IMR-90 (cell line): ENCODE measurements at places on chromosomes 4 and X. TPM values are rescaled to one million over a fixed set of nuclear protein-coding genes. Genes with fewer than 3 reads are reported as not detected.

The SLITRK4 gene
- not detected in 2 replicates for total RNA-seq

The BGN gene
- total RNA-seq = 10.0 and 11.3 TPM in 2 replicates

The GYG2 gene
- total RNA-seq = 9.2 and 13.1 TPM in 2 replicates

- peak; percentile 5 for DNase-seq
These were observed 6.3 kb upstream of the ADGRA3 start for GRCh38 chr4:22522206-22522605.

DNA sequence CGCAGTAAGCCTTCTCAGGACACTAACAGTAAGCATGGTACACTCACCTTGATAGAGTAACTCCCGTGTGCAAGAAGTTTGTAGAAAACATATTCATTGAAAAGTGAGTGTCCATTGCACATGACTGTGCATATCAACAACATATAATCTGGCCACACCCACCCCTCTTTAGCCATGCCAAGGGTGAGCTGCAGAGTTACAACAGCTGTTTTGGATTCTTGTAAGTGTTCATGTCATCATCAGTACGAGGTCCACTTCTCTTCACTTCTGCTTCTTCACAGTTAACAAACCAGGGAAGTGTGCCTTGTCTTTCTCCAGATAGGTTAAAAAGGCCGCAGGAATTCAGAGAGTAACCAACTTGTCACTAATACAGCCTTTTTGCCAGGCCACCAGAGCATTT lies 116.6 kb downstream of the IRF2 start:
- DNase-seq = no peak

DNA sequence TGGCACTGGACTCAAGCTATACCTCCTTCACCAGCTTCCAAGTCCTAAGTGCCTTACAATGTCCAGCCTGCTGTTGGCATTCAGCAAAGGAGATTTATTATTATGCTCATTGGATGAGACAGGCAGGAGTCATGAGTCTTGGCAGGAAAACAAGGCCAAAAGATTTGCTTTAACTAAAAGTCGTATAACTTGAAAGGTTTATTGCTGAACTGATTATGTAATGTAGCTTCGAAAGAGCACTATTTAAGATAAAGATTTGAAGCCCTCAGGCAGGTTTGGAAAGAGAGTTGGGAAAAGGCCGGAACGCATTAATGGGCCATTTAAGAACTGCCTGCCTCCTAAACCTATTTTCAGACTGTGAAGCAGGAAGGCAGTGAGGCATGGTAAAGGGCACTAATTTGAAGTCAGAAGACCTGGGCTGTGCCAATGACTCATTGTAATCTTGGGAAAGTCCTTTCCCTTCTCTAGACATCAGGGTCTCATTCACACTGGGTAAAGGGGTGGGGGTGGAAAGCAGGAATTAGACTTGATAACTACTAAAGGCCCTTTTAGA lies 280.5 kb upstream of the EDA2R start:
- DNase-seq = no peak

DNA sequence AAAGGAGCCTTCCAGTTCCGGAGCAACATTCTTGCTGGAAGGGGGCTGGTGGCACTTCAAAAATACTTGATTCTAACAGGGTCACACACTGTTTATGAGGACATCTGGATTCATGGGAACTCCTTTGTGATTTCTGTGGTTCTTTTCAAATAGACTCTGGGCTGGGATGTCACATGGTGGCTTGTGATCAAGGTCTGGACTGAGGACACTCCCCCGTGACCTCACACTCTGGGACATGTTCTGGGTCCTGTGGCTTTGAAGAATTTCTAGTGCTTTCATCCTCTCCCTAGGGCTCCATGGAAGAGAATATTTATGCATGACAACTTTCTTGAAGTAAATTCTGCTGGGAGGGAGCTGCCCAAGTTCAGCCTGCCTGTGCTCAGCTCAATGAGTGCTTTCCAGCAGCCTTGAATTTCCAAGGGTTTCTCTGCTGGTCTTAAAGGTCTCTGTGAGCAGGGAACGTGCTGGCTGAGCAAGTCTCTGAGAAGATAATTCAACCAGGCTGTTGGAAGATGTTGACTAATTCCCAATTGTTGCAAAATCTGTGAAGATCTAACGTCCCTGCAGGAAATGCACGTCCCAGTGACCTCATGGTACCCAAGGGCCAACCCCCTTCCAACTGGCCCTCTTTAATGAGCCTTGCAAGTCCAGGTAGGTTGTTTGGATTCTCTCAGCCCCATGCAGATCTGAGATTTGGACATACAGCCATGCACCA lies 36.3 kb downstream of the GPR143 start:
- no peak for DNase-seq

- DNase-seq = no peak
These were observed 127.9 kb downstream of the TACR3 start for GRCh38 chr4:103591841-103592240.

- DNase-seq = no peak
These were observed 439.1 kb downstream of the INPP4B start for GRCh38 chr4:142406917-142407501.

DNA sequence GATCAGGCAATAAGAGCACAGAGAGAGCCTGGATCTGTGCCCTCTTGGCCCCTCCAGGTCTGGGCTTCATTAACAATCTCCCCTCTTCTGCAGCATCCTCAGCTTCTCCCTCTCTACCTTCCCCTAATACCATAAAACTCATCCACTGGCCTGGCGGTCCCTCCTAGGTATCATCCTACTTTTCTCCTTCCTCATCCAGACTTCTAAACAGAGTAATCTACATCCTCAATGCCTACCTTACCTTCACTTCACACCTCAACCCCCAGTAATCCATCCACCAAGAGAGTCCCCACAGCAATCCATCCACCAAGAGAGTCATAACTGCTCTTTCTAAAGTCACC lies 17.0 kb downstream of the FGFBP1 start:
- no peak for DNase-seq

DNA sequence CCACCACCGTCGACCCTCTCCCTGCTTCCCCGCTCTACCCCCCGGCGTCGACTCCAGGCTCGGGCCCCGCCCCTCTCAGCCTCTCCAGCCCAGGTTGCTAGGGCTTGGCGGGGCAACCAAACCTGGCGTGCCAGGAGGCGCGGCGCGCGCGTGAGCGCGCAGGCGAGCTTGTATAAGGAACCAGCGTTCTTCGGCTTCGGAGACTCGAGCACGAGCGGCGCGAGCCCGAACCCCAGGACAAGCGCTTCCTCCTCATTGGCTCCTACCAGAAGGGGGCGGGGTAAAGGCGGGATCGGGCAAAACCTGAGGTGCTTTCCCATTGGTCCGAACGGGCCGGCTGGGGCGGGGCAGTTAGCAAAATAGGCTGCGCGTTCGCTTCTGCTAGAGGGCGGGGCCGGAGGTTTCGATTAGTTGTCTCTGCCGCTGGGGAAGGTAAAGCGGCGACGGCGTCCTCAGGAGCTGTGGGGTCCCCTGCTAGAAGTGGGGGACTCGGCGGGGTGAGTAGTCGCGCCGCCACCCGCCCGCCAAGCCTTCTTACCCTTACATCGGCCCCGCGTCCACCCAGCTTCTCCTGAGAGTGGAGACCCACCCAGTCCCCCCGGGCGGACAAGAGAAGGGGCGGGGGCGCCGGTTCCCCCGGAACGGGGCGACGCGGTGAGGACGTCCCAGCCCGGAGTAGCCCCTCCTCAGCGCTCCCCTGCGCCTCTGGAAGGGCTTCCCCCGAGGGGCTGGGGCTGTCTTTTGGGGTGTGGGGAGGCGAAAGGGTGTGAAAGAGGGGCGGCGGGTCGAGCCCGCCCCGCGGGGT lies at the start of gene CDKL5:
Gene CDKL5, plus strand, starts transcription at position 410 of the 805 bp plus-strand sequence. CDS start 81,489 bp downstream, outside the sequence.
- DNase-seq = peak; percentile 96

DNA sequence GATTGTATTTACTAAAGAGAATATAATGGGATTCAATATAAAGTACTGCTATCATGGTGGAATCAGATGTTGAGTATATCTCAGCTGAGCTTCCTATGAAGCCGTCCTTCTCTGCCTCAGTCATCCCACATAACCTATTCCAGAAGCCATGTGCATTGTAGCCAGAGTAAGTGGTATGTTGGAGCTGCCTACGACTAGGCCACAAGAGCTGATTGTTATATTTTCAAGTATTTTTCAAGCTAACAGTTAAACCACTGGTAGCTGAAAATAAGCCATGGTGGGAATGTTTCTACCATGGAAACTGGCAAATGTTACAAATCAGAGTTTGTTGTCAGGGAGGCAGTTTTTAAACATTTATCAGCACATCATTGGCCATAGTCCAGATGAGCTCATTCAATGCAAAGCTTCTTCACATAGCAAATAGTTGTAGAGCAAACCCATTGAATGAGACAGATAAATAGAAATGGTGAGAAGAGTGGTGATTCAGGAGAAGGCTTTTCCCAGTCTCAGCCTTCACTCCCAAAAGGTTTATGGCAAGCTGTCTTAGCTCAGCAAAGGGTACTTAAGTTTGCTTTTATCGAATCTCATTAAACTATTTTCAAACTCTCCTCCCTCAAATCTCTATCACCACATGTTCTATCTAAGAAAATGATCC lies 436.4 kb downstream of the PCDH19 start:
- DNase-seq = no peak
